Activated CD8-positive, alpha-beta memory T cell treated with anti-CD3 and anti-CD28 coated beads for 36 hours (primary cell): ENCODE measurements at places on chromosomes 1 and 21. TPM values are rescaled to one million over a fixed set of nuclear protein-coding genes. Genes with fewer than 3 reads are reported as not detected.

Gene LRRC39
- total RNA-seq: 0.34 TPM

Gene SLAMF9
- total RNA-seq: not detected

Gene TFF2
- total RNA-seq: not detected

Gene DHRS3
- total RNA-seq: 136 TPM

Gene DYRK1A
- 55.4 TPM for total RNA-seq

Gene CELA3A
- not detected for total RNA-seq

Gene TRIM58
- 0.08 TPM for total RNA-seq

Gene NECTIN4
- not detected for total RNA-seq

Gene C1orf185
- not detected for total RNA-seq

Gene RAB42
- total RNA-seq: not detected

Gene CRNN
- not detected for total RNA-seq

Gene MPL
- total RNA-seq: not detected

Gene FAM163A
- not detected for total RNA-seq

Gene SUSD4
- total RNA-seq: not detected

Gene AIRE
- total RNA-seq: not detected

Gene CCDC181
- total RNA-seq: 0.48 TPM

Gene CD164L2
- total RNA-seq: not detected

Gene MRPL39
- total RNA-seq: 79.3 TPM

Gene ADAM15
- total RNA-seq: 38.5 TPM

Gene LAPTM5
- total RNA-seq: 177 TPM

Gene PRRC2C
- 255 TPM for total RNA-seq

Gene UCHL5
- 118 TPM for total RNA-seq

Gene ARTN
- not detected for total RNA-seq

Gene OR2T11
- total RNA-seq: not detected

Gene TRIM67
- not detected for total RNA-seq

Gene NID1
- total RNA-seq: 0.08 TPM

Gene NHLH1
- total RNA-seq: 0.59 TPM

Gene CYP4A22
- not detected for total RNA-seq

Gene PDPN
- total RNA-seq: not detected

Gene MASP2
- 0.15 TPM for total RNA-seq
